MCF 10A (cell line): ENCODE measurements at places on chromosomes 12 and 14. TPM values are rescaled to one million over a fixed set of nuclear protein-coding genes. Genes with fewer than 3 reads are reported as not detected.
A peak's percentile ranks its signal among the peaks of the same experiment; 100 is the strongest.

The CLEC2A gene
- not detected in 2 replicates for total RNA-seq

GRCh38 chr14:55721353-55721752 lies 141.3 kb downstream of the KTN1 start:
- DNase-seq: peak; percentile 78
- H3K4me3 ChIP-seq: no peak overlapping the region
- no peaks in the 10 kb centered on the region for H3K27me3 ChIP-seq
- no peak overlapping the region for H3K27ac ChIP-seq
- H3K4me1 ChIP-seq: peaks cover 6% of the 10 kb centered on the region
- no peaks in the 10 kb centered on the region for H3K36me3 ChIP-seq

GRCh38 chr14:55387121-55387520 lies 24.5 kb downstream of the ATG14 start:
- H3K27ac ChIP-seq: no peak overlapping the region
- no peak overlapping the region for H3K4me3 ChIP-seq
- peaks cover 6% of the 10 kb centered on the region for H3K4me1 ChIP-seq

- H3K4me3 ChIP-seq: no peak overlapping the region
- H3K27me3 ChIP-seq: no peaks in the 10 kb centered on the region
- H3K27ac ChIP-seq: no peak overlapping the region
Observed at GRCh38 chr12:126481688-126482087, 1416.5 kb downstream of the AACS start.
